Mucosa of gallbladder (tissue), 1 donor: ENCODE measurements at places on chromosomes 6 and 20.
A peak's percentile ranks its signal among the peaks of the same experiment; 100 is the strongest.

DNA sequence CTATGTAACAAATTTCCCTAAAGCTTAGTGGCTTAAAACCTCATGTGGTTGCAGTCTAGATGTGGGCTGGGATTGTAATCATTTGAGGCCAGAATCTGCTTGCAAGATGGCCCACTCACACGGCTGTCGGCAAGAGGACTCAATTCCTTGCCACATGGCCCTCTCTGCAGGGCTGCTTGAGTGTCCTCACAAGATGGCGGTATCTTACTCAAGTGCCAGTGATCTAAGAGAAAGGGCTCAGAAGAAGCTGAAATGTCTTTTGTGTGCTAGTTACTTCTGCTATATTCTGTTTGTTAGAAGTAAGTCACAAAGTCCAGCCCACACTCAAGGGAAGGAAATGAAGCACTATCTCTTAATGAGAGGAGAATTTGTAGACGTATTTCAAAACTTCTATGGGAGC, 47.1 kb upstream of the PMEPA1 start:
- DNase-seq, result no peak

DNA sequence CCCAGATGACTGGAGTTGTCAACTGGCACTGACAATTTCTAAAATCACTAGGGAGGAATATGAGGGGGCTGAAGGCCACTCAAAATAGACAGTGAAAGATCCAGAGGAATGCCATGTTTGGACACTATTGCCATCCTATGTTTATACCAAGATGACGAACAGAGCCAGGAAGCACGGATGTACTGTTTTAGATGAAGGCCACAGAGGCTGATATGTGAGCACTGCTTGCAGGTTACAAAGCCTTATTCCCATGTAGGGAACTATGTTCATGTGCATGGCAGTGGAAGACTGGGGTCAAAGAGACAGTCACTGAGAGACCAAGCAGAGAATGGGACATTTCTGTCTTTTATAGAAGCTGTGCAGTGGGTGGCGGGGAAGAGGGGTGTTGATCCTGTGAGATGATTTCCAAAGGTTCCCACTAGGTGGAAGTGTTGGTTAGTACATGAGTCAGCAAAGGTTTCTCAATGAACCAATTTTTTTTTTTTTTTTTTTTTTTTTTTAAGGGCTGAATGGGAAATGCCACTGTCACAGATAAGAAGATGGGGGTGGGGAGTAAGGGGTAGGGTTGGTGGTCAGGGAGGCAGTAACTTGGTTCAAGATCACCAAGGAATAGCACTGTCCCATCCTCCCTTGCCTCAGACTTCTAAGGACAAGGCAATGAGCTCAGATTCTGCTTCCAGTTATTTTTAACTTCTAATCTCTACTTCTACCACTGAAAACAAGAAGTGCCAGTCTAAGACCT, 46.7 kb upstream of the MOCS1 start:
- peak; percentile 27 for DNase-seq

DNA sequence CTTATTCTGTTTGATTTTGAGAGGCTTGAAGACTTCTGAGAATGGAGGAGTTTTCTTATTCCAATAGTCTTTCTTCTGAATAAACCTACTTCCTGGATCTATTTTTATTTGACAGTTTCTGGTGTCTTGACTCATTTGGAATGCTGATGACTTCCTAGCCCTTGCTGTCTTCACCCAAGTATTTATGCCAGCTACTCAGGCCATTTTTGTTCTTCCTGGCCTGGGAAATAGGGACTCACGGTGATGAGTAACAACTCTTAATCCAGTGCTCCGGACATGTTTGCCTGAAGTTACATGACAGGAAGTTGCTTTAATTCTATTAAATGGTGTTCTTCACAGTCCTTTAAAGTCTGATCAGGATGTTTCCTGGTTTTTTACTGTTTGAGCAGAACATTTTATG, 272.1 kb upstream of the EYS start:
- DNase-seq, result no peak

DNA sequence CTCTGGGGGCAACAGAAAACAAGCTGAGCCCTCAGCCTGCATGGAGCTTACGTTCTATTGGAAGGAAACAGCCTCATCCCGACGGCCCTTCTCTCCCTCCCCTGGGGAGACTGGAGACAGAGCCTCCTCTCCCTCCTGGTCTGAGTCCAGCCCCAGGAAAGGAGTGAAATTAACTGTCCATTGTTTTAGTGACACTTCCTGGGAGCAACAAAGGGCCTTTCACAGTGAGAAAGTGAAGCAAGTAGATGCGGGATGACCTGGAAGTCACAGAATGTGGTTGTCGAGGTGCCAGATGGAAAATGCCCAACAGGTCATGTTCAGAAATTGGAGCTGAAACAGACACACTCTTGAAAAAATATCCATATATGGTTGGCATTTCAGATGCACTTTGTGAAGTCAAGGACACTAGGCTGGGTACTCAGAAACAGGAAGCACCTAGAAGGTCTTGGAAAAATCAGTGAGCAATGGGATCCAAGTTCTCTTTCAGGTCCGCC, 77.8 kb downstream of the TFAP2C start:
- no peak for DNase-seq

DNA sequence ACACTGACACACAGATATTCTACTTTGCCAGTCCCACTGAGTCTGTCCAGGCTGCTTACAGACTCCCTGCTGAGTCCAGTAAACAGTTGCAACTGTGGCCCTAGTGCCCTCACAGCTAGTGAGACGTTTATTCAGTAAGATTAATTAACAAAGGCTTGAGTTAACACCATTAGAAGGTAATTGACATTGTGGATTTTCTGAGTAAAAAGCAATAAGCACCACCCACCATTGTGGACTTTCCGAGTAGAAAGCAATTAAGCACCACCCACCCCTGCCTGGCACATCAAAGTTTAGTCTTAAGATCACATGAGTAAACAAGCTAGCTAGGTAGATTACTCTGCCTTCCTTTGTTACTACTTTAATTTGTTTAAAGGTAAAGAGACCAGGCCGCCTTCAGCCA, 408.6 kb upstream of the IMPG1 start:
- no peak for DNase-seq

DNA sequence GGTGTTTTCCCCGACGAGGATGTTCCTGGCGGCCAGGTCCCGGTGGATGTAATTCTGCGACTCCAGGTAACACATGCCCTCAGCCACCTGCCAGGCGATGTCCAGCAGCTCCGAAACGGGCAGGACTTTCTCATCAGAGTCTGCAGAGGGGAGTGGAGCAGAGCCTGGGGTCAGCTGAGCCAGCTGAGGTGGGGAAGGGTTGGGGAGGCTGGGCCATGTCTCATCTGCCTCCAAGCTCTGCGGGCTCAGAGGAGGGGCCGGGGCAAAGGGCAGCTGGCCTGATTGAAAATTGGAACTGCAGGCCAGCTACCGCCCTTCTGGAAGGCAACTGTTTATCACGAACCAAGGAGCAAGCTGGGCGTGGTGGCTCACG, 6.4 kb downstream of the PTK6 start:
- no peak for DNase-seq

DNA sequence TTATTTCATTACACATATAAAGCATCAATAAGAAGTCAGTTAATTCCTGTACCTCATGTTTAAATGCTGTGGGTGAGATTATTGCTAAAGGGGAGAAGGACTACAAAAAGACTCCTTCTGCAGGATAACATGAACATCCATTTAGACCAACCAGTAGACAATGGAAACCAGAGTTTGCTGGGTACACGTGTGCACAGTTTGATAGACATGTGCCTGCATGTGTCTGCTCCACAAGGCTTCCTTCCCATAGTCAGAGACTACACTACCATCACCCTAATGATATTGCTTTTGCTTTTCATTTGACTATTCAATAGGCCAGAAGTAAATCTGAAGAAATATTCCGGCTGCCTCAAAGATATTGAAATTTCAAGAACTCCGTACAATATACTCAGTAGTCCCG, 231.6 kb downstream of the ARHGAP18 start:
- no peak for DNase-seq

GRCh38 chr20:15654208-15654649, 919.0 kb downstream of the KIF16B start:
- peak; percentile 39 for DNase-seq

GRCh38 chr20:25745100-25745499, 48.4 kb upstream of the ZNF337 start:
- no peak for DNase-seq

GRCh38 chr6:152094992-152095592, 287.6 kb downstream of the ESR1 start:
- DNase-seq, result peak; percentile 74

DNA sequence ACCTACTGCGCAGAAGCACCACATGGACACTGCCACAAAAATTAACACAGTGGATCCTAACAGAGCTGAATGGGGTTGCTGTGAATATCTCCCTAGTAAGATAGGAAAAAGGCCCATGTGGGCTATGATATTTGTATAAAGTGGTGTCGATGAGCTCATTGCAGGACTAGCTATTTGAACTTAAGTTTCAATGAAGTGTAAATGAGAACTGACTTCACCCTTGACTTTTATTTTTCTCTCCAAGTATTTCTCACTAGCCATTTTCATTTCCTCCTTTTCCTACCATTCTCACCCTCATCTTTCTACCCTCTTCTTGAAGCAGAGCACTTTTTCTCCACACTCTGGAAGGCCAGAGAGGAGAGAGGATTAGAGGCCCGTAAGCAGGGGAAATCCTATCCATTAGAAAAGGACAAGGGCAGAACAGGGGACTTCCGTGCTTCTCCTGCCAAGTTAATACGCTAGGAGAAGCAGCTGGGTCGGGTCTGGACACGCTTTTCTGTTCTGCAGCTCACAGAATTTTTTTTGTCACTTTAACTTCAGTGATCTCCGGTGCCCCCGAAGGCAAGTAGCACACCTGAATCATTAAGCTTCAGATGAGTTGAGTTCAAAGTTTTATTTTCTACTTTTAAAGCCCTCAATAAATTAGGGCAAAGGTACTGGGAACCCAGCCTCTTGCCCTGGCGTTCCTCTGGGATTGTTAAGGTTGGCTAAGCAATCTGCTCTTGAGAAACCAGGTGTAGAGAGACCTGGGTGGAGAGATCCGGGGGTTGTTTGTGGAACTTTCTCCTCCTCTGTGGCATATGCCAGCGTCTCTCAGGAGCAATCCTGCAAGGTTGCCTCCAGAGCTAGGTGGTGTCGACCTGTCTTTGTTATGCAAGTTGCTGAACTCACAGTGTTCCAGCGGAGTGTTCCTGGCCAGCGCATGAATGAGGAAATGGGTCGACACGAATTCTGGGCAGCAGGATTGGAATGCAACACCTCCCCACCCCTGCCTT, 56.2 kb upstream of the ARID1B start:
- peak; percentile 62 for DNase-seq

GRCh38 chr20:8424010-8424409, 291.9 kb downstream of the PLCB1 start:
- DNase-seq, result no peak
